ENCODE measurements at places on chromosomes 3 and 15.

DNA sequence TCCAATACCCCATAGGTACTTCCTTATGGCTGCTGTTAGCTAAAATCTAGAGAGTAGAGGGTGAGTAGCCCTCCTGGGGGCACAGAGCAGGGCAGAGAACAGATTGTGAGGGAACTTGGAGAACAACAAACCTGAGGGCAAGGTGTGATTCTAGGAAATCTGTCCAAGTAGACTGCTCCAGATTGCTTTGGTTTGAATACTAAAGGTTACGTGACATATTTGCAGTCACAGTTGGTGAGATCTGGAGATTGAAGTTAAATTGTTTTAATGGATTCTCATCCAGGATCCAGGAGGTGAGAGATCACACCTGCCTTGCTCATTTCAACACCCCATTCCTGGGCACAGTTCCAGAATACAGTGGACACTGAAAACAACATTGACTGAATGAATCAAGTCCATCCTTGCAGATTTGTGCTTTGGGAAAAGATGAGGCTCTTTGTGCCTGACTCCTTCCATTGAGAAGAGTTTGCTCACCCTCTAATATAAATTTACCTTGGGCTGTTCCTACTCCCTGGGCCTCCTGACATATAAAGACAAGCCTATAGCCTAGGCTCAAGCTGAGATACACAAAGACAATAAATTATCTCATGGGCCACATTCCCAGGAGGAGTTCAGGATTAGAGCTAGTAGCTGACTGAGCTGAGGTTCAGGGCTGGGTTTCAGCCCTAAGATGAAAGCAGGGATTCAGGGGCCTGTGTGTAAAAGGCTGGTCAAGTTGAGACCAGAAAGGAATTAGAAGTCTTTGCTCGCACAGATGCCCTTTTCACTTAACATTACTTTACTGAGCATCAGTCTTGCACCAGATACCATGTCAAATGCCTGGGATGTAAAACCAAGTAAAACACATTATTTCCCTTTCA lies 400.9 kb upstream of the MCTP2 start:
- DNase-seq, result no peak

DNA sequence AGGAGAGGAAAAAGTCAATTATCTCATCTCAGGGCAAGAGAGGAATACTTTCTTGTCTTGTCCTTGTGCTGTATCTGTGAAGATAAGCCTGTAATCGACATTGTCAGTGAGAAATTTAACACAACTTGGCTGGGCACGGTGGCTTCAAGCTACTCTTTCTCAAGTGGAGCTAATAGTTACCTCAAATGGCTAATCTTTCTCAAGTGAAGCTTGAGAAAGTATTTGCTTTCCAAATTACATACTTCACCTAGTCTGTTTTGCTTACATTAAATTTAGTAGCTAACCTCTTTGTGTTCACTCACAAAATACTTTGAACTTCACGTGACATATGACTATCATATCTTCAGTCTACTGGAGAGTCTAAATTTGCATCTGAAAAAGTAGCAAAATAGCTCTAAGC lies 48.3 kb upstream of the B3GALNT1 start:
- no peak for DNase-seq

DNA sequence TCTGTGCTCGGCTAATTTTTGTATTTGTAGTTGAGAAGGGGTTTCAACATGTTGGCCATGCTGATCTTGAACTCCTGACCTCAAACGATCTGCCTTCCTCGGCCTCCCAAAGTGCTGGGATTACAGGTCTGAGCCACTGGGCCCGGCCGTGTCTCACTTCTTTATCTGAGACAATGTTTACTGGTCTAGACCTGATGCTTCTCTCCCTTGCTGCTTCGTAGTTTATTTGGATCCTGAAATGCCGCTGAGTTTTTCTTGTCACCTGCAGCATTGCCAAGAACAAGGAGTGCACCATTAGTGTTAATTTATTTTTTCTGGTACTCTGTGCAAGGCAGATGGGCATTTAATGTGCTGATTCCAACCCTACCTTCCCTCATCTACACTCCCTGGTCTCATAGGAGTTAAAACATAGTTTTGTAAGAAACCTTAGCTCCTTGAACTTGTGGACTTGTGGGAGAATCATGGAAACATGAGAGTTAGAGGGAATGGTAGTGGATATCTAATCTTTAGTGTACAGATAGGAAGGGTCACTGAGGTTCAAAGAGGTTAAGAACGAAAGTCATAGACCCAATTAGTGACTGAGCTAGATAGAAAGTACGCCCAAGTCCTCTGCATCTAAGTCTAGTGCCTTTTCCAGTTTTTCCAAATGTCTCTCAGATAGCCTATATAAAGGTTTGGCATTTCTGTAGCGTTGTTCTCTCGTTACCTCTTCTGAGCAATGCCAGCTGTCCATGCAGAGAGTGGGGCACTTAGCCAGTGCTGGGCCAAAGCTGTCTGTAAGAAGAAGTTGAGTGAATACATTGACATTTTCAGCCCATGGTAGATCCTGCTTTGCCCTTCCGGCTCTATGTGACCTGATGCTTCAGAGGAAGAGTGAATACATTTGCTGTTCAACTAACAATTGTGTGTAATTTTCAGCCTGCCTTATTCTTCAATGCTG lies 244.1 kb downstream of the LPP start:
- no peak for DNase-seq

DNA sequence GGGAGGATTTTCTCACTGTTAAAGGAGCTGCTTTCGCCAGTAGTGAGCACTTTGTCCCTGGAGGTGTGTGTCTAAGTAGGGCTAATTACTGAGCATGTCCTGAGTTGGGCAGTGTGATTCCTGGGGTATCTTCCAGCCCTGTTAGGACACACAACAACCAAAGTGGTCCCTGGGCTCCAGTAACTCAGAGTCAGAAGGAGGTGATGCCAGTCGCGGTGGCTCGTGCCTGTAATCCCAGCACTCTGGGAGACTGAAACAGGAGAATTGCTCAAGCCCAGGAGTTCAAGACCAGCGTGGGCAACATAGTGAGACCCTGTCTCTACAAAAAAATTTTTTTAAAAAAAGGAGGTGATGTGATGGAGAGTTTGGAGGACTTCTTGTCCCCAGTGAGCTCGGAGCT lies 37.5 kb downstream of the PML start:
- DNase-seq, result no peak

DNA sequence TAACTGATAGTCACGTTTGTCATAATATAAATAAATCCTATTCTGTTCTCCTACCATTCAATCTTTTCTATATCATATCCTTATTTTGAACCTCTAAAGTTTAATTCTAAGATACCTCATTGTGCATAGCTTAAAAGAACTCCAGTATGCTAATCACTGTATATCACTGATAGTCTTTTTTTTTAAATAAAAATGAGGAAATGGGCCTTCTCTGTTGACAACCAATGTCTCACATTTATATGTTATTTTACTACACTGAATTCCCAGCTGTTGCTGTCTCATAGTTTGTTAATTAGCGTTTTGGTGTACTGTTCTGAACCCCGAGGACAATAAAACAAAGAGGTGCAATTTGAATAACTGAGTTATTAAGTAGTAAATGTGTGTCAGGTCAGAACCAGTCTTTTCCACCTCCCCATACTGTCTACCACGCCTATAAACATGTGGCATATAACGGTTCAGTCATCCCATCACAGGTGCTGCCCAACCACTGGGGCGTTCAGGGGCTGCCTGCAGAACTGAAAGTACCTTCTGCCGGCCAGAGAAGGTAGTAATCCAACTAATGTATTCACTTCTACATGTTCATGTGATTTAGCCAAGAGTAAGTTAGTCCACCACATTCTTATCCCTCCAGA lies 14.9 kb downstream of the CBLB start:
- no peak for DNase-seq

DNA sequence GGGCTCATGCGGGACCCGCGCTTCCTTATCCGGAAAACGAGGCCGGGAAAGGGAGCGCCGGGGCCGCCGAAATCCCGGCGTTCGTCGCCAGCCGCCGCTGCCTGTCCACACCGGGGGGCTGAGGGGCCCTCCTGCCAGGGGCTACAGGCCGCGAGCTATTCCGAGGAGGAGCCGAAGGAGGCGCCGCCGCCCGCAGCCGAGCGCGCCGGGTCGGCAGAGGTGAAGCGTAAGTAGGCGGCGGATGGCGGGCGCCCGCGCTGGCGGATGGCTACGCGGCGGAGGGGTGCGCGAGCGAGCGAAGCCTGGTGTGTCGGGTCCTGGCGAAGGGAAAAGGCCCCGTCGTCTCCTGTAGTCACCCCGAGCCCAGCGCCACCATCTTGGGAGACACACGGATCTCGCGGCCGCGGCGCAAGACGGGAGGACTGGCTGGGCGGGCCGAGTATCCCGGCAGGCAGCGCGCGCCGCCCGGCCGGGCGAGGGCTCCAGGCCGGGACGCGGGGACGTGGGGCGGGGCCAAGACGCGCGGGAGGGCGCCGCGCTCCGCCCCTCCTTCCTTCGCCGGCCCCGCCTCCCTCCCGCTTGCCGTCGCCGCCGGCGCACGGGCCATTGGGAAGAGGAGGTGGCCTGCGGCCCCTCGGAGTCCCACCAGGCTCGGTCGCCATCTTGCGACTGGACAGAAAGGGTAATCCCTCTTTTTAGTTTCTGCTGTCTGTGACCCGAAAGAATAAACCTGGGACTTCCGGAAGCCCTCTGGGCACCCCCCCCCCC lies at the start of gene UBE3A:
Gene UBE3A, minus strand, starts transcription at position 424 of the 768 bp plus-strand sequence. CDS start 29,917 bp downstream, outside the sequence.
- peak; percentile 88 for DNase-seq

DNA sequence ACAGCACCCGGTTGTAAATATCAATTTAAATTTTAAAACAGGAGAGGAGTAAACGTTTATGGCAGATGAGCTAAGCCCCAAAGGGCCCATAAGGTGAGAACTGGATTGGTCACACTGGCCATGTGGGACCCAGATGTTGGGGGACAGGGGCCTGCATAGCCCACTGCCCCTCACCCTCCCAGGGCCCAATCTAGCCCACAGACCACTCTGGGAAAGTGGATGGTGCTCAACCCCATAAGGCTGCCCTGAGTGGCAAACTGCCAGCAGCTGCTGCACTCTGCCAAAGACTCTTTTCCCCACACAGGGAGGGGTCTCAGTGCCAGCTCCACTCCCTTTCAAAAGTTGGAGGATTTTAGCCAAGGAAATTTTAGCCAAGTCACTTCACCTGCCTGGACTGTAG lies 42.5 kb downstream of the CCDC12 start:
- no peak for DNase-seq

DNA sequence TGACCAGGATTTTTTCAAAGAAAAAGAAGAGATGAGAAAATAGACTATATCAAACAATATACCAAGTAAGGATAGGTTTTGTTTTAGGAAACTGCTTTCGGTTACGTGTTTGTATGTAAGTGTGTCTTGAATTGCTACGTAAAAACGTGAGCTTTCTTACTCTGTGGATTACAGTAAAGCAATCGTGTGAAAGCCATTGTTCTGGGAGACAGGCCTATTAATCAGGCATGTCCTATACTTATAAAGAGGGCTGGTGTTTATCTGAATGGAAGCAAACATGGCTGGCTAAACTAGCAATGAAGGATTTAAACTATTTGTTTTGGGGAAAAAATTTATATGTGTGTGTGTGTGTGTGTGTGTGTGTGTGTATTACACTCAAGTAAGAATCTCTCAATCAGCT lies 2.6 kb downstream of the EHHADH start:
- no peak for DNase-seq

- no peak for DNase-seq
These were observed 4.2 kb upstream of the CILP start for GRCh38 chr15:65215496-65215895.

DNA sequence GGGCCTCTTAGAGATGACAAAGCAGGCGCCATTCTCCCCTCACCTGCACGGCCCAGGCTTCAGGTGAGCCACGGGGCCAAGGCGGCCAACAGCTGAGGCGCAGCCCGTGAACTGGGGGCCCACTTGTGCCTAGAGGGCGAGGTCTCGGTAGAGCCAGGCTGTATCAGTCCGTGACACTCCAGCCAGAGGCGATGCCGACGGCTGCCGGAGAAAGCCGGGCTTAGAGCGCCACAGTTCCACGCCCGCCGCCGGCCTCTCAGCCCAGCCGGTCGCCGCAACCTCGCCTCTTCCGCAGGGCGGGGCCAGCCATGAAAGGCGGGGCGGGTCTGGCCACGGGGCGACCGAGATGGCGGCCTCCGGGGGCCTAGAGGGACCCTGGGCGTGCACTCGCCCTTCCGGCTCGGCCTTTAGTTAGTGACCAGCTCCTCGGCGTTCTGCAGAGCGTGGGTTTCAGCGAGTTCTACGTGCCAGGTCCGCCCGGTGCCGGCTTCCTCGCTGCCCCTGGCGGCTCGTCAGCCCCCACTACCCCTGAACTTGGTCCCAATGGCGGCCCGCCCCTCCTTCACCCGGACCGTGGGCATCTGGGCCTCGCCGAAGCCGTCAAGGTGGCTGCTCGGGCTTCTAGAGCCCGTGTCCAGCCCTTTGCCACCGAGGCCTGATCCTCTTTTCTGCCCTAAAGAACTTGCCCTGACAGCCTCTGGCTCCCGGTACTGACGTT lies at the start of gene ZNF621:
Gene ZNF621, plus strand, starts transcription at position 393 of the 718 bp plus-strand sequence. CDS start 881 bp downstream, outside the sequence.
- DNase-seq, result peak; percentile 80

DNA sequence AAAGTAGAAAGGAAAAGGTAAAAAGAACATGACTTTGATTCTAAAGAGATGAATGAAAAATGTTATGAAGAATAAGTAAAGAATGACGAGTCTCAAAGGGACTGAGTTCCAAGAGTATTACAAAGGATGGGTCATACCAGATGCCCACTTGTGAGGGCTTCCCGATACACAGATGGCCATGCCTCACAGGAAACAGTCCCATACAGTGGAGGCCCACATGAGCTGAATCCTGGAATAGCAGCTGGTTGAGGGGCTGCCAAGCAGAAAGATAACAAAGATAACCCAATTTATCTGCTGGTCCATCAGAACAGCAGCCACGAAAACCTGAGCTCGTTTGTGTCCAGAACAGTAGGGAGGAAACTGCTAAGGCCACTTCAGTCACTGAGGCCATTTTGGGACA lies 3.7 kb downstream of the SSR3 start:
- no peak for DNase-seq

DNA sequence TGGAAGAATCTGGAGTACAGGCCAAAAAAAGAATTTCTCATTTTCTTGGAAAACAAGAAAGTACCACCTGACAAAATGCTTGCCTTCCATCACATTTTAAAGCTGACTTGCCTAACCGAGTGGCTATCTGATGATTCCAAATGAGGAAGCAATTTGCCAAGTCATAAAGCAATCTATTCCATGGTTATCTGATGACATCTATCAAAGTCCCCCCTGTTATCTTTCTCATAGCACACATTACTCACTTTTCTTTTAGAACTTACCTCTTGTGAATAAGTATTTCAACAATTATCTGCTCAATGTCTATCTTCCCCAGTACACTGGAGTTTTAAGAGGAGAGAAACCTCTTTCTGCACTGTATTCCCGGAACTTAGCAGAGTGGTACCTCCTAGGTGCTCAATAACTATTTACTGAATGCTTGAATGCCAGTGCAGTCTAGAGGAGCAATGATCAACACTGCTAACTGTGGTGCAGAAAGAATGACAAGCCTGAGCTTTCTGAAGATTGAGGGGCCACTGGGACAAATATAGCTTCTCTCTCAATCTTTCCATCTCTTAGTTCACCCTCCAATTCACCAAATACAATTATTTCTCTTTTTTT lies 186.3 kb upstream of the ATP11B start:
- no peak for DNase-seq

- DNase-seq, result no peak
These were observed 9.2 kb downstream of the FAM131A start for GRCh38 chr3:184346480-184347190.

DNA sequence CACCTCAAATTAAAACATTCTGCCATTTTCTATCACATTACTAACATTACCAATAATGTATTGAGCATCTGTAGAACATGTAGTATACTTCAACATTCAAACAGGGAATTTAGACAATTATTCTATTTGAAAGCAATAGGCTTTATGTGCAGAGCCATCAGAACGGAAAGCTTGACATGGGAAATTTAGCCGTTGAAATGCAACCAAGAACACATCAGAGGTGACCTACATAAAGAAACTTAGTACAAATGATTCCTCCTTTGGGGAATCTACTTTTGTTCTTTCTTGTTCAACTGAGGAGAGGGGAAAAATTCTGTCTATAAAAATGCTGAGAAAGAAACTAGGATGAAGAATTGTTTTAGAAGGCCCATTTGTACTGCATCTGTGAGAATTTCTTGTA lies 38.6 kb upstream of the RBMS3 start:
- no peak for DNase-seq
